SJSA1 (cell line): ENCODE measurements at places on chromosomes 4 and X. TPM values are rescaled to one million over a fixed set of nuclear protein-coding genes. Genes with fewer than 3 reads are reported as not detected.

DNA sequence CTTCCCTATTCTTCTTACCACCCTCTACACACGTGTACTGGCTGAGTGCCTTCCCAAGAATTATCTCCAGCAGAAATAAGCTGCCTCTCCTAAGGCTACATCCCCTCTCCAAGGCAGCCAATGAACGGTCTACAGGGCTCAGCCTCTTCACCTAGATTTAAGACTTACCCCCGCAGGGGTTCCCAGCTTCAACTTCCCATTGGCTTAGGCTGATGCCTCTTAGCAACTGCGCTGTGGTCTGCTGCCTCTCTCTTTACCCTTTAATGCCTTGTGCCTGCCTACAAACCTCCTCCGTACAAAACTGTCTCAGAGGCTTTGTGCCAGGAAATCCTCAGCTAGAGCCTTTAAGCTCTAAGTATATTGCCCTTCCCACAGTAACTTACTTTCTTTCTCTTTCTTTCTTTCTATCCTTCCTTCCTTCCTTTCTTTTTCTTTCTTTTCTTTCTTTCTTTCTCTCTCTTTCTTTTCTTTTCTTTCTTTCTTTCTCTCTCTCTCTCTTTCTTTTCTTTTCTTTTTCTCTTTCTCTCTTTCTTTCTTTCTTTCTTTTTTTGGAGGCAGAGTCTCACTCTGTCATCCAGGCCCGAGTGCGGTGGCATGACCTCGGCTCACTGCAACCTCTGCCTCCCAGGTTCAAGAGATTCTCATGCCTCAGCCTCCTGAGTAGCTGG is 15.1 kb upstream of the PIGA start:
- no peak for DNase-seq

GRCh38 chr4:104500442-104500841 is 5.7 kb upstream of the CXXC4 start:
- no peak for DNase-seq

DNA sequence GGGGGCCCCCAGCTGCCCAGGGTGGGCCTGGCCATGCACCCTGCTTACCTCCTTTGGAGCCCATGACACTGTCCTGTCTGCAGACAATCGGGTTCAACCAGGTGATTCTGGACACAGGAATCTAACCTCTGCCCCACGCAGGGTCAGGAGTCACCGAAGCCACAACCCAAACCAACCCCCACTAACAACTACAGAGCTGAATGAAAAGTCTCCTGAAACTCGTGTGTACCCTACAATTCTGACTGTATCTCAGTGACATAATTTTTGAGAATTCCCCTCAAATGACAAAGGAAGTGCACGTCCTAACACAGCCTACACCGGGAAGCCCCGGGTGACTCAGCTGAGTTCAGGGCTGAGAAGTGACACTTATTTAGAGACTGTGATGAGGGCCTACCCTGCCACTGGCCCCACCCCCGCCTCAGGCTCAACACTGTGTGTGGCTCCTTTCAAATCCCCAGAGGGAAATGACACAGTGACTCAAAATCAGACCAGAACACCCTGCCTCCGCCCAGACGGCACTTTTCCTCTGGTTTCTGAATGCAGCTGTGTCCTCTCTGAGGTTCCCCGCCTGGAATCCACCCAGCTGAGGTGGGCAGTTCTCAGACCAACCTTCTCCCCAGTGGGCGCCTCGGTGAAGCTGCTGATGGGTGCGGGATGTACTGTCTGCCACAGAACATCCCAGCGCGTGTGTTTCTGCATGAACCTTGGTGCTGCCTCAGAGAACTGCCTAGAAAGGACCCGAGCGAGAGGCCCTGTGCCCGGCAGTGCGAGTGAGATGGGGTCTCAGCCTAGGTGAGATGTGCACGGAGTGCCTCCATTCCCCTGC is 9.9 kb downstream of the TNIP2 start:
- DNase-seq: peak; percentile 88

- no peak for DNase-seq
Observed at GRCh38 chr4:159248384-159249178, 145.7 kb downstream of the RAPGEF2 start.

DNA sequence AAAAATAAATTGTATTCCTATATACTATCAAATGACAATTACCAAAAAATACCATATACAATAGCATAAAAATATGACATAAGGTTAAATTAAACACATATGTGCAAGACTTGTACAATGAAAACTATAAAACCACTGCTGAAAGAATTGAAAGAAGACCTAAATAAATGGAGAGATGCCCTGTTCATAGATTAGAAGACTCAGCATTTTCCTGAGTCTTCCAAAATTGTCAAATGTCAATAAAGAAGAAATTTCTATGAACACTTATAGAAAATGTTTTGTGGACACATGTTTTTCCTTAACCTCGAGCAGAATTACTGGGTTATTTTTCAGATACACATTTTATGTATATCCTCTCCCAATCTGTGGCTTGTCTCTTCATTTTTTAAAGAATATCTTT is 103.1 kb upstream of the DCLK2 start:
- DNase-seq: no peak

- no peak for DNase-seq
Observed at GRCh38 chr4:683982-684622, 4.8 kb downstream of the SLC49A3 start.

- DNase-seq: no peak
Observed at GRCh38 chrX:112931478-112931877, 90.8 kb upstream of the AMOT start.

- DNase-seq: no peak
Observed at GRCh38 chr4:161321706-161322105, 842.1 kb downstream of the FSTL5 start.

DNA sequence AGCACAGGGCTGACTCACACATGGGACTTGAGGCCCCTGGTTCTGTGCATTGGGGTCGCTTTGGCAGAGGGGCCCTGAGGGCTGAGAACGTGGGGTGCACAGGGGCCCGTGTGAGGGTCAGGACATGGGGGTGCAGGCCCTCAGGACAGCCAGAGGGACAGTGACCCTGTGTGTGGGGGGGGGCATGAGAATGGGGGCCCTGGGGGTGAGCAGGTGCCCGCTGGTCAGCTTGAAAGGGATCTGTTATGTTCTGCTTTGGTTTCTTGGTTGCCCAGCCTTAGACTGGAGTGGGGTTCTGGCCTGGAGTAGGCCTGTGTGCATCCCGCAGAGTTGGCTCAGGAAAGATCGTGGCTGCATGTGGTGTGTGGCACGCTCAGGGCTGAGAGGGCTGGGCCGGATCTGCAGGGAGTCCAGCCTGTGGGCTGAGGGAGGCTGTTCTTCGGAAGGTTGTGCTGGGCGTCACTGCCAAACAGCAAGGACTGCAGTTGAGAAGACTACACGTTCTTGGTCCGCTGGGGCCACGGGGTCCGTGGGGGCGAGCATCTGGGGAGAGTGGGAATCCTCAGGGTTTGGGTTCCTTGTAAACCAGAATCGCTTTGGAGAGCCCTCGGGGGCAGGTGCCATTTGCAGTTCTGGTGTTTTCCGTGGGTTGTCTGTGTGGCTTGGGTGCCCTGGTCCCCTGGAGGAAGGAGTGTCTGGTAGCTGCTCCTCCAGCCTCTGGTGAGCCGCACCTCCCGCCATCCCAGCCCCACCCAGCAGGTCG is 15.2 kb upstream of the UVSSA start:
- DNase-seq: no peak

GRCh38 chrX:134010690-134011089 is 25.3 kb upstream of the GPC3 start:
- no peak for DNase-seq

DNA sequence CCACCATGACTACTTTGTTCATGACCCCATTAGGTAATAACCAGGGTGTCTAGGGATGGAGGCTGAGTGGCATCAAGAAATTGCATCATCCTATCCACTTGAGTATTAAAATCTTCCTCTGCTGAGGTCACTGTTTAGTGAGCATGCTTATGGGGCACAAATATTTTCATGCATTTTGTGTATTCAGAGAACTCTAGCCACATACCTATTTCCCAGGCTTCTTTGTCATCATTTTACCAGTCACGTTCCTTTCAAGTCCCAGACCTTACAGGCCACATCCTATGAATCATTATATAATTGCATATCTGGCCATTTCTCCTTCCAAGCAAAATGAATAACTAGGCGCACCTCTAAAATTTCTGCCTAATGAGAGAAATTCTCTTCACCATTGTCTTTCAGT is 1882.9 kb upstream of the AGA start:
- DNase-seq: no peak

ASMT gene
- not detected in 2 replicates for total RNA-seq

STPG2 gene
- not detected in 2 replicates for total RNA-seq

CENPVL1 gene
- total RNA-seq: not detected in 2 replicates

GPRIN3 gene
- not detected in 2 replicates for total RNA-seq

LIAS gene
- total RNA-seq: 4.8 and 8.2 TPM in 2 replicates

FGG gene
- not detected in 2 replicates for total RNA-seq

CT45A3 gene
- total RNA-seq: not detected in 2 replicates

ZCCHC18 gene
- total RNA-seq: 1.2 and 1.6 TPM in 2 replicates
